CD4-positive, CD25-positive, alpha-beta regulatory T cell (primary cell): ENCODE measurements at places on chromosomes 3 and 15. TPM values are rescaled to one million over a fixed set of nuclear protein-coding genes. Genes with fewer than 3 reads are reported as not detected.
A peak's percentile ranks its signal among the peaks of the same experiment; 100 is the strongest.

DNA sequence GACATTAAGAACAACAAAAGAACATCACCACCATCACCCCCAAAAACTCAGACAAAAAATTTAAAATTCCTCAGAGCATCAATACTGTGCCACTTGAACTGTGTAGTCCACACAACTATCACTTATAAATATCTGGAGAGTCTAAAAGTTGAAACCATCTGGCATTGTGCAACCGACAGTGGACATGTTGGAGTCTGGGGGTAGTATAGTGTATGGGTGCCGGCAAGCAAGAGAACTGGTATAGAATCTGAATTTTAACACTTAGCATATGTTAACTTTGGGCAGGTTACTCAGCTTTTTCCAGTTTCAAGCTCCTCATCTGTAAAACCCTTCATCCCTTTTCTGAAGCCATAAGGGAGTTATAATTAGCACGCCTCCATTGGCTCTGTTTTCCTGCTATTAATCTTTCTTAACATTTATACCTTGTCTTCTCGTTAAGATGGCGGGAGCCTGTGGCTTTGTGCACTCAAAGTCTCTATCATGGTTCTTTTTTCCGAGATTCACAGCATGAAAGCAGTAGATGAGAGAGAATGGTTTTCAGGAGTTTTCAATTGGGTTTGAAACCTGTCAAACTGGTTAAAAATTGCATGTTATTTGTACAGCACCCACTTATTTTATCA lies 255.7 kb upstream of the TBL1XR1 start:
- DNase-seq: no peak

- DNase-seq: no peak
These were observed 27.5 kb downstream of the GRAMD2A start for GRCh38 chr15:72169921-72170611.

GRCh38 chr3:71465371-71466036 lies 118.0 kb downstream of the FOXP1 start:
- DNase-seq: no peak

DNA sequence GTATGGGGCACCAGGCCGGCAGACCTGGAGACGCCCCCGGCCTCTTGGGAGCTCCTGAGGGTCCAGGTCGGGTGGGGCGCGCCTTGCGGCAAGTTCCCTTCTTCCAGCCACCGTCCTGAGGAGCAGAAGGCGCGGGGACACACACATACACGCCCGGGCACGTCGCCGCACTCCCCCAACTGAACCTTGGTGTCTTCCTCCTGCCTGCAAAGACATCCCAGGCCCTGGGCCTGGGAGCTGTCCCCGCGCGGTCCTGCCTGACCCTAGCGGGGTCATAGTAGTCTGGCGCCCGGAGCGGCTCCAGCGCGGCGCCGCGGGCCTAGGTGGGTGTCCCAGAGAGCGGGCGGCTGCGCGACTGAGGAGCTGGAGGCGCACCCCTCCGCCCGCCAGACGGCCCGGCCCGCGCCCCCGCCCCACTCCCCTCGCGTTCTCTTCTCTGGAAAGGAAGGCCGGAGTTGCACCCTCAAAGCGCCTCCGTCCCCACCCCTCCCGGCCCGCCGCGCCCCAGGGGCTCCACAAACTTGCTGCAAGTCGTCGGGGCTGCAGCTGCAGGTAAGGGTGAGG lies 185.9 kb upstream of the LINGO1 start:
- no peak for DNase-seq

- DNase-seq: peak; percentile 61
These were observed 817 bp downstream of the CLK3 start for GRCh38 chr15:74616366-74616939.

Gene SH2D7
- not detected for total RNA-seq

Gene CERS3
- total RNA-seq: 0.17 TPM

Gene MKRN2OS
- not detected for total RNA-seq

Gene RETNLB
- total RNA-seq: not detected

Gene PRRT3
- 4.7 TPM for total RNA-seq

Gene GREM1
- not detected for total RNA-seq
